ENCODE measurements at places on chromosomes 16 and 17. TPM values are rescaled to one million over a fixed set of nuclear protein-coding genes. Genes with fewer than 3 reads are reported as not detected.

Gene CLEC19A
- total RNA-seq: 0.05 TPM

Gene TNFRSF17
- total RNA-seq: 3.3 TPM

Gene SLC35G6
- total RNA-seq: not detected

Gene RFFL
- total RNA-seq: 17.6 TPM

Gene IGF2BP1
- total RNA-seq: 10.9 TPM

- no peak overlapping the region for H3K4me3 ChIP-seq
- DNase-seq: no peak
- H3K36me3 ChIP-seq: peaks cover 44% of the 10 kb centered on the region
- H3K4me1 ChIP-seq: no peaks in the 10 kb centered on the region
- H3K27me3 ChIP-seq: no peaks in the 10 kb centered on the region
Measured at GRCh38 chr17:77217566-77217965, 76.8 kb downstream of the SEC14L1 start.

GRCh38 chr16:56985288-56985961 lies 3.9 kb upstream of the NLRC5 start:
- DNase-seq: no peak
- H3K36me3 ChIP-seq: peaks cover 4% of the 10 kb centered on the region
- H3K4me3 ChIP-seq: no peak overlapping the region
- no peaks in the 10 kb centered on the region for H3K27me3 ChIP-seq

DNA sequence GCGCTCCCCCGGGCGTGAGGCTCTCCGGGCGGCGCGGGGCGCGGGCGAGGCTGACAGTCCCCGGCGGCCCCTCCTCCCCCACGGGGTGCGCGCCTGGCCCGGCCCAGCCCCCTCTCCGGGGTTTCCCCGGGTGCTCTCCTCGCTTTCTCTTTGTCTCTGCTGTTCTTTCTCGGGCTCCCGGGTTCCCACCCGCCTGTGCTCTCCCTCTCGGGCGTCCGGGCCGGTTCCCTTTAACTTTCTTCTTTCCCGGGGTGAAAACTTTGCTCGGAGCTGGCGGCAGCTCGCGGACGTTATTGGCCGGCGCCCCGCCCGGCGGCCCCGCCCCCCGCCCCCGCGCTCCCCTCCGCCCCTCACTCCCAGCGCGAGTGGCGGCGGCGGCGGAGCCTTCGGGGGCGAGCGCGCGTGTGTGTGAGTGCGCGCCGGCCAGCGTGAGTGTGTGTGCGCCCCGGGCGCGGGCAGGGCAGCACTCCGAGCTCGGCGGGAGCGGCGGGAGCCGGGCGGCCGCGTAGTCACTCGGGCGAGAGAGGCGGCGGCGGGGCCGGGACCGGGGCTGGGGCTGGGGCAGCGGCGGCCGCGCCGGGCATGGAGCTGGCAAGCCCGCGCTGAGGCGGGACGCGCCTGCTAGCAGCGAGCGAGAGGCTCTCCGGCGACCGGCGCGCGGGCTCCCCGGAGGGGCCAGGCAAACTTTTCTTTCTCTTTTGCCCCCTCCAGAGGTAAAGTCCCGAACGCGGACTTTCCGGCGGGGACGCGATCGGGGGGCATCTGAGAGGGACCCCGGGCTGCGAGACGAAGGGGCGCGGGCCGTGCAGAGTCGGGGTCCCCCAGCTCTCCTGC lies at the start of gene NTN1:
NTN1 (plus strand) TSS at position 353 of the 834 bp plus-strand sequence. CDS start 864 bp downstream, outside the sequence.
- DNase-seq: peak; percentile 58
- H3K4me3 ChIP-seq: peak within 1 kb of the TSS; percentile 79
- H3K36me3 ChIP-seq: no peaks in the 10 kb centered on the region

- H3K36me3 ChIP-seq: peaks cover 3% of the 10 kb centered on the region
- H3K27ac ChIP-seq: peak overlapping the region; percentile 88
- peak overlapping the region; percentile 85 for H3K4me3 ChIP-seq
Measured at GRCh38 chr16:88534638-88535190, 35.5 kb upstream of the ZC3H18 start.

DNA sequence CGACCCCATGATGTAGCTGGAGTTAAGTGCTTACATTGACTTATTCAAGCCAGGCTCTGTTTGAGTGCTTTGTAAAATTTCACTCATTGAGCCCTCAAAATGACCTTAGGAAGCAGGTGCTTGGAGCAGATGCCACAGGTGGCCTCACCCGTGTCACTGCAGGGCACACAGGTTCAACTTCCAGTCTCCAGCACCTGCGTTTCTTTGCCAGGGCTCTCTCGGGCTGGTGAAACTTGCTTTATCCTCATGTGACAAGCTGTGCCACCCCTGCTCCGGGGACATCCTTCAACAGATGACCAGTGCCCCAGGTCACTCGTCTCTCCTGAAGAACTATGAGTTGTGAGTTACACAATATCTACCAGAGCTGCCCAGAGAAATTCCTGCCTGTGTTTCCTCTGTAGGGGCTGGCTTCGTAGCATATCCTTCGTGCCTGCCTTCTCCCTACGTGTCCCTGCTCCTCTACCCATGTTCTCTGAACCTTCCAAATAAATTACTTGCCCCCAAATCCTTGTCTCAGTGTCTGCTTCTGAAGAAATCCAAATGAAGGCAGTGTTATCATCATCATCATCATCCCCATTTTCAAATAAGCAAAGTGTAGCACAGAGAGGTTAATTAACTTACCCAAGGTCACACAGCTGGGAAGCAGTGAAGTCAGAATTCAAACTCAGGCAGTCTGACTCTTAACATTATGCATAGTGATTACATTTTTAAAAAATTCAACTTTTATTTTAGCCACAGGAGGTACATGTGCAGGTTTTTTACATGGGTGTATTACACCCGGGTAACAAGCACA lies 352.5 kb downstream of the NPIPA8 start:
- no peaks in the 10 kb centered on the region for H3K36me3 ChIP-seq
- no peaks in the 10 kb centered on the region for H3K4me1 ChIP-seq
- no peak overlapping the region for H3K27ac ChIP-seq
- no peak overlapping the region for H3K4me3 ChIP-seq

DNA sequence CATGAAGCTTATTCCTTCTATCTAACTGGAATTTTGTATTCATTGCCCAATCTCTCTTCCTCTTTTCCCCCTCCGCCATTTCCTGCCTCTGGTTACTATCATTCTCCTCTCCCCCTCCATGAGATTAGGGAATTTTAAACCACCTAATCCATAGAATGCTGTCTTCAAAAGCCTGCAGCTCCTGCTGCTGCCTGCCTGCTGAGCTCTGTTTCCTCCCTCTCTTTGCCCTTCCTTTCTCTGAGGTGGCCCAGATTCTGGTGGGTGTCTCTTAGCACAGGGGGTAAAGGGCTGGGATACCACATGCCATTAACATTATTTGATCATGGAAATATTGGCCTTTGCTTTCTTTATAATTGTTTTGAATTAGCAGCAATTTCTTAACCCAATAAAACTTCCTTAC lies 241.6 kb downstream of the CNTNAP4 start:
- H3K27ac ChIP-seq: no peak overlapping the region
- H3K4me1 ChIP-seq: no peaks in the 10 kb centered on the region
- no peaks in the 10 kb centered on the region for H3K27me3 ChIP-seq
- no peaks in the 10 kb centered on the region for H3K36me3 ChIP-seq
- no peak overlapping the region for H3K4me3 ChIP-seq

DNA sequence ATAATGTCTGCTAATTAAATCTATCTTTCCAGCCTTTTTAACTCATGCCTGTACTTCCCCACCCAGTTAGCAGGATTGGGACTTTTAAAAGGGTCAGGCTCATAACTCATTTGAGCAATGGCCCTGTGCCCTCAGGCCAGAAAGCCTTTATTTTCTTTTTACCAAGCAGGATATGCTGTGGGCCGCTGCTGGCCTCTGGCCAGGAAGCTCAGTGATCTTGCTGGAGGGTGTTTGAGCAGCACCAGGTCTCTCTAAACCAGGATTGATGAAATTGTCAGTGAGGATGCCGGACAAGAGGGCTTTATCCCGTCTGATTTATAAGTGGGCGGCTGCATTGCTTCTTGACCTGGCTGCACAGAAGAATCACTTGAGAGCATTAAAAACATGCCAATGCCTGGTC lies 187.8 kb downstream of the RAB11FIP4 start:
- no peaks in the 10 kb centered on the region for H3K27me3 ChIP-seq
- no peaks in the 10 kb centered on the region for H3K36me3 ChIP-seq
- no peak overlapping the region for H3K27ac ChIP-seq
- H3K4me1 ChIP-seq: no peaks in the 10 kb centered on the region

GRCh38 chr16:15523092-15523541 lies 88.7 kb downstream of the BMERB1 start:
- H3K4me3 ChIP-seq: no peak overlapping the region
- DNase-seq: no peak
- peaks cover 2% of the 10 kb centered on the region for H3K4me1 ChIP-seq
- H3K36me3 ChIP-seq: no peaks in the 10 kb centered on the region

GRCh38 chr17:31532081-31532480 lies 140.6 kb downstream of the RAB11FIP4 start:
- H3K36me3 ChIP-seq: peaks cover 3% of the 10 kb centered on the region
- H3K4me1 ChIP-seq: peaks cover 27% of the 10 kb centered on the region
- DNase-seq: no peak

DNA sequence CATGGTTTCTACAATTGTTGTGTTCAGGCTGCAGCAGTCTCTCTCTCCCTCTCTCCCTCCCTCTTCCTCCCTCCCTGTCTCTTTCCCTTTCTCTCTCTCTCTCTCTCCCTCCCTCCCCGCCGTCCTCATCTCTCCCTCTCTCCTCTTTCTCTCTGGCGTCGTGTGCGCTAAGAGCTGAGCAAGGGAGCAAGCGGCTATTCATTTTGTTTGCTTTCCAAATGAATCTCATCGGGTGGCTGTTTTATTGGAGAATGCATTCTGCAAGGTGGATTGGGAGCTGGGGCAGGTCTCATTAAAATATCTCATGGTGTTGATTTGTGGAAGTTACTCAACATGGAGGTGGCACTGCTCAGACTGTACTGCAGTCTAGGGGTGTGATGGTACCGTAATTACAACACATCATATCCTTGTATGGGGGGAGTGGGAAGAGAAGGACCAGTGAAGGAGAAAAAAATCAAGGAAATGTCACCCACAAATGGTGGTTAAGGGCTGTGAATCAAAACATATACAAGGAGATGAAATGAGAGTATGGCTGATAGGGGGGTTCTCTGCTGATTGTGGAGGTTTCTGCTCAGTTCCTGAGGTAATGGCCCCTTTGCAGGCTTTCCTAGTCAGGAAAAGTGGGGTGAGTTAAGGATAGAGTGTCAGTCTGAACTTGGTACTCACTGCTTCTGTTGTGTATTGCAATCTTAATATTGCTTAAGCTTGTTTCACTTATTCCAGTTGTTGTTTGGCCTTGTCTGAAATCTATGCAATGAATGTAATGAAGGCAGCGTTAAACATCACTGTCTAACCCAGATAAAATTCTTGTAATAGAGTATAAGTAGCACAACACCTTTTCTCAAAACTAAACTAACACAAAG lies 2.7 kb downstream of the MSL1 start:
- peak; percentile 23 for DNase-seq
- peak overlapping the region; percentile 0 for H3K27ac ChIP-seq
- peak overlapping the region; percentile 83 for H3K4me3 ChIP-seq

DNA sequence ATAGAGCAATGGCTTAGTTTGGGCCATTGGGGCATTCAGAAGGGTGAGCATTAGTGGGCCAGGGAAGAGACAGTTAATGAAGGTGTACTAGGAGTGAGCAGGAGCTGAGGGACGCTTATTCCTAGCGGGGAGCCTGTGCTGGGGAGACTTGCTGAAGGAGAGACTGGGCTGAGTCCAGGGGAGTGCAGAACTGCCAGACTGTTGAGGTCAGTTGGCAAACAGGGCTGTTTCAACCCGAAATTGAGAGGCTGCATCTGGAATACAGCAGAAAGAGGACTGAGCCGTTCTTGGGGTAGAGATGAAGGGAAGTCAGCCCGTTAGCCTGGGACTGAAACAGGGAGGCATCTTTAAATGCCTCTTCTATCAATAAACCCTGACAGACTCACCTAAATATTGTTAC lies 33.2 kb downstream of the MAP2K6 start:
- H3K4me3 ChIP-seq: no peak overlapping the region
- no peak overlapping the region for H3K27ac ChIP-seq
- H3K36me3 ChIP-seq: no peaks in the 10 kb centered on the region
- no peaks in the 10 kb centered on the region for H3K4me1 ChIP-seq

DNA sequence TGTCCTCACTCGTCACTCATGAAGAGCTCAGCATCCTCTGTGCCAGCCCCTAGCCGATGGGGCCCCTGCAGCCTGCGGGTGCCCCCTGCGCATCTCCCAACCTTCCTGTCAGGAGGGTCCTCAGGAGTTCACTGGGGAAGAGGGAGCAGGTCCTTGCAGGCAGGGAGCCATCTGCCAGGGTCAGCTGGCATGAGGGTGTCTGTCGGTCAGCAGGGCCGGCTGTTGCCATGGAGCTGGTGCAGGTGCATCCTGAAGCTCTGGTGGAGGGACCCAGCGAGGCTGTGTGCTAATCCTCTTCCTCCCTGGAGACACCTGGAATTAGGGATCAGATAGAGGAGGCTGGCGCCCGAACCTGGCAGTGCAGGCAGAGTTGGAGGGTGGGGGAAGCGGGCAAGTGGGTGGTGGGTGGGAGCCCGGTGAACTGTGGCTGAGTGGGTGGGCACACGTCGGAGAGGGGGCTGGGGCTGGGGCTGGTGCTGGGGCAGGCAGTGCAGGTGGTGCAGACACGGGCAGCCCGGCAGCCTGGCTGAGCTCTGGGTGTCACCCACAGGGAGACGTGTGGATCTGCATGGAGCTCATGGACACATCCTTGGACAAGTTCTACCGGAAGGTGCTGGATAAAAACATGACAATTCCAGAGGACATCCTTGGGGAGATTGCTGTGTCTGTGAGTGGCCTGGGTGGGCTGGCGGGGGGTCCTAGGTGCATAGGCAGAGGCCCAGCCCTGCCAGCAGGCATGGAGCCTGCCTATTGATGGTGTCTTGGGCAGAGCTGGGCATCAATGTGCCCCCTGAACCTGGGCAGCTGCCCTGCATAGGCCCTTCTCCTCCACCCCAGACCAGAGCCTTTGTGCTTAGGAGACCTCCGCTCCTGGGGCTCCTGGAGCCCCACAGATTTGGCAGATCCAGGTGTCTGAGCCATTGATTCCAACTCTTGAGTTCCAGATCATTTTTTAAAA lies 17.4 kb downstream of the MAP2K3 start:
- no peak overlapping the region for H3K4me3 ChIP-seq
- H3K4me1 ChIP-seq: no peaks in the 10 kb centered on the region
- DNase-seq: no peak
- peaks cover 67% of the 10 kb centered on the region for H3K36me3 ChIP-seq
- no peaks in the 10 kb centered on the region for H3K27me3 ChIP-seq

DNA sequence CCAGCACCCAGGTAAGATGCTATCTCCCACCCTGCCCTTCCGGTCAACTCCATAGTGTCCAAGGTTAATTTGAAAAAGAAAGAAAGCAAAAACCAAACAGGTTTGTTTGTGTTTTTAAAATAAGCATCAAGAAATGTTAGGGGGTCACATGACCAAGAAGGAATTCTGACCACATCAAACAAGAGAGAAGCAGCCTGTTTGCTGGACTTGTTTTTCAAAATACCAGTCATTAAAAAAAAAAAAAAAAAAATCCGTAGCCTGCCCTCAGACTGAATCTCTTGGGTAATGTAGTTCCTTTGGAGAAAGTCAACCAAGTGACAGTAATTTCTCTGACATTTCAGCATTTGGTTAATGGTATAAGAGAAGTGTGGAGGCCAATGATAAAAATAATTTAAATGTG lies 38.4 kb downstream of the HNF1B start:
- H3K27ac ChIP-seq: no peak overlapping the region
- no peaks in the 10 kb centered on the region for H3K36me3 ChIP-seq
- DNase-seq: no peak
- no peaks in the 10 kb centered on the region for H3K4me1 ChIP-seq
- H3K27me3 ChIP-seq: peaks cover 2% of the 10 kb centered on the region

GRCh38 chr16:75256696-75257343 lies 5.4 kb upstream of the BCAR1 start:
- no peaks in the 10 kb centered on the region for H3K36me3 ChIP-seq
- peaks cover 80% of the 10 kb centered on the region for H3K27me3 ChIP-seq
- DNase-seq: no peak
- H3K27ac ChIP-seq: no peak overlapping the region

Measured in thymus (tissue), 14 donors.